Fibroblast of skin of back (primary cell): ENCODE measurements at places on chromosomes 12 and 14.
A peak's percentile ranks its signal among the peaks of the same experiment; 100 is the strongest.

- DNase-seq: no peak
These were observed 201.0 kb downstream of the SLC25A21 start for GRCh38 chr14:36971263-36971855.

GRCh38 chr12:101436136-101436535 lies 28.6 kb upstream of the ARL1 start:
- no peak for DNase-seq

- peak; percentile 56 for DNase-seq
These were observed 11.4 kb downstream of the MMP14 start for GRCh38 chr14:22847661-22848341.

DNA sequence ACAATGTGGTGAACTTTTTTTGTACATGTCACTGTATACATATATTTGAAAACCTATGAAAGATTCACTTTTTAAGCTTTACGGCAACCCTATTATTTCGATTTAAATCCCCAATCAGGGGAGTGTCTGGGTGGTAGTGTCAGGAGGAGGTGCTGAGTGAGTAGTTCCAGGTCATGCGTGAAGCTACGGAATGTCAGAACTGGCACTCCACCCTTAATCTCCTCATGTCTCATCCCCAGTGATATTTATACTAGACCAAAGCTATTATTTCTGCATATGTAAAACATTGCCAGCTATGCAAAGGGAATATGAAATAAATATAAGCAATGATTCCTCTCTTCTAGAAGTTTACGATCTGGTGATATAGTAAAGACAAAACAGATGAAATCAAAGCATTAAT lies 12.3 kb downstream of the NR1H4 start:
- no peak for DNase-seq

DNA sequence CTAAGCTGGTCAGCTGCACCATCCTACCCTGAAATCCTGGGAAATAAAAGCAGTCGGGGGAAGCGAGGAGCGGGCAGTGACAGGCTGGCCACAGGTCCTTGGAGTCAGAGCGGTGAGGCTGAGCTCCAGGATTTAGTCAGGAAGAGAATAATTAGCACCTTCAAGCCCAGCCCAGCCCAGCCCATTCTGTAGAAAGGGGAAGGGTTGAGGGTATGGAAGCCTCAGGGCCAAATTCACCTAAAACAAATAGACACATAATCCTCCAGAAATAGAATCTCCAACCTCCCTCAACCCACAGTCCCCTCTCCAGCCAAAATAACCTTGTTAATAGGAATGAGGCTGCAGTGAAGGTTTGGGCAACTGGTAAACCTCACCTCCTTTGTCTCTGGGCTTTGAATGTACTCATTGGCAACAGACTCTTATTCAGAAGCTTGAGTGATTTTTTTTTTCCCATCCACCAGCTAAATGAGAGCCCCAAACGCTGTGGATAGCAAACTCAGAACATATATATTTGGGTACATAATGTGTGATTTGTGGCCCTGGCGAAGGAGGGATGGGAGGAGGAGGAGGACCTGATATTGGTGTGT lies 334.1 kb downstream of the DPF3 start:
- no peak for DNase-seq

GRCh38 chr14:33432407-33433023 lies 493.8 kb downstream of the NPAS3 start:
- peak; percentile 46 for DNase-seq

GRCh38 chr14:51006781-51007211 lies 62.5 kb upstream of the PYGL start:
- peak; percentile 60 for DNase-seq

DNA sequence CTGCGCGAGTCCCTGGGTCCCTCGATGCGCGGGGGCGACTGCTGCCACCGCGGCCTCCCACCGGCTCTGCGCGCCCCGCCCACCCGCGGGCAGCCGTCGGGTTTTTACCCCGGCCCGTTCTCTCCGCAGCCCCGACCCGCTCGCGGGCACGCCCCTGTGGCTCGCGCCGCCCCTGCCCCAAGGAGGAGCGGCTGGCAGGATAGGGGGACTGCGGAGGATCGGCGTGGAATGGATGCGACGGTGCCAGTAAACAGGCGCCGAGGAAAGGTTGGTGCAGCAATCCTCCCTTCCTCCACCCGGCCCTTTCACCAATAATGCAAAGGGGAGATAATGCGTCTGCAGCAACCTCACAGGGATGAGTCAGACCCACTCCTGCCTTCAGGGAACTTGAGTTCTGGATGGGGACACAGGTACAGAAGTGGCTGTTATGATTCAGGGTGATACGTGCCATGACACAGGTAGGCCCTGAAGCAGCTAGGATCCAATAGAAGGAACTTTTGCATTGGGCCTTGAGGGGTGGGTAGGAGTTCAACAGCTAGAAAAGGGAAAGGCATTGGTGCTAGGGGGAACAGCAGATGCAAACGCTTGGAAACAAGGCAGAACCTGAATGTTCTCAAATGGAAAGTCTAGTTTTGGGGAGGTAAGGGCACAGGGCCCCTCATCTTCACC lies 554 bp upstream of the DEGS2 start:
- no peak for DNase-seq

DNA sequence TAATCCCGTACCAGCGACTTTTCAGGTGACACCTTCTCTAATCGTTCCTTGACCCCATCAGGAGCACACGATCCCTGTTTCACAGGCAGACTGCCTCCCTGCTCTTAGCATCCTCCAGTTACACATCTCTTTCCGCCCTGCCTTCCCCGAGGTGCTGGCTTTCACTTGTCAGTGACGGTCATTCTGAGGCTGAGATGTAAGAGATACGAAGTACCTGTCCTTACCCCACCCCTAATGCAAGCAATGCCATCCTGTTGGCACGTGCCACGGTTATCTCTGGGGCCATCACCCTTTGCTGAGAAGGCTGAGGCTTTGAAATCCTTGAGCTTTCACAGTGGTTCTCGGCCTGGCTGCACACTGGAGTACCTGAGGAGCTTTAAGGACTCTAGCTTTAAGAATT lies 24.4 kb downstream of the B4GALNT3 start:
- DNase-seq: no peak

DNA sequence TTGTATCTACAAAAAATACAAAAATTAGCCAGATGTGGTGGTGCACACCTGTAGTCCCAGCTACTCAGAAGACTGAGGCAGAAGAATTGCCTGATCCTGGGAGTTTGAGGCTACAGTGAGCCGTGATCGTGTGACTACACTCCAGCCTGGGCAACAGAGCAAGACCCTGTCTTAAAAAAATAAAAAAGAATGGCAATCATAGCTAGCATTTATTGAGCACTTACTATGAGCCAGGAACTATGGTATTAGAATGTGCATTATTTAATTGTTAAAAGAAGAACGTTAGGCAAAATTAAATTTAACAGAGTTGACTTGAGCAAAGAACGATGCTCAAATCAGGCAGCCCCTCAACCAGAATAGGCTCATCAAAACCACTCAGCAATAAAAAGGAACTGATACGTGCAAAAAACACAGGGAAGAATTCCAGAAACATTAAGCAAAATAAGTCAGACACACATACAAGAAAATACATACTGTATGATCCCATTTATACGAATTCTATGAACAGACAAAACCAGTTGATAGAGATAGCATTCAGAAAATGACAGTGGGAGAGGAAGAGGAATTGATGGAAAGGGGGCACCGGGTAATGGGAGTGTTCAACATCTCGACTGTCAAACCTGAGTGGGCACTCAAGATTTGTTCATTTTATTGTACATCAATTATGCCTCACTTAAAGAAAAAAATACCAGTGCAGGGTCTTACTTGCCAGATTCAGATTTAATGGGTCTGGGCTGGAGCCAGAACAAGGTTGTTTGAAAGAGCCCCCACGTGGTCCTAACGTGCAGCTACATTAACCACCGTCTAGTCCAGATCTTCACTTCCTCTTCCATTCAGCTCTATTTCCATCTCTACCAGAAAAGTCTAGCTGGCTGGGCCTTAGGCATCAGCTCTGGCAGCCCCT lies 8.0 kb downstream of the SCNN1A start:
- peak; percentile 32 for DNase-seq

- no peak for DNase-seq
These were observed 72.9 kb downstream of the DDX51 start for GRCh38 chr12:132071040-132071810.

- no peak for DNase-seq
These were observed 4.3 kb upstream of the APPL2 start for GRCh38 chr12:105240228-105240627.

- DNase-seq: no peak
These were observed 25.0 kb downstream of the CFAP54 start for GRCh38 chr12:96514328-96514727.

DNA sequence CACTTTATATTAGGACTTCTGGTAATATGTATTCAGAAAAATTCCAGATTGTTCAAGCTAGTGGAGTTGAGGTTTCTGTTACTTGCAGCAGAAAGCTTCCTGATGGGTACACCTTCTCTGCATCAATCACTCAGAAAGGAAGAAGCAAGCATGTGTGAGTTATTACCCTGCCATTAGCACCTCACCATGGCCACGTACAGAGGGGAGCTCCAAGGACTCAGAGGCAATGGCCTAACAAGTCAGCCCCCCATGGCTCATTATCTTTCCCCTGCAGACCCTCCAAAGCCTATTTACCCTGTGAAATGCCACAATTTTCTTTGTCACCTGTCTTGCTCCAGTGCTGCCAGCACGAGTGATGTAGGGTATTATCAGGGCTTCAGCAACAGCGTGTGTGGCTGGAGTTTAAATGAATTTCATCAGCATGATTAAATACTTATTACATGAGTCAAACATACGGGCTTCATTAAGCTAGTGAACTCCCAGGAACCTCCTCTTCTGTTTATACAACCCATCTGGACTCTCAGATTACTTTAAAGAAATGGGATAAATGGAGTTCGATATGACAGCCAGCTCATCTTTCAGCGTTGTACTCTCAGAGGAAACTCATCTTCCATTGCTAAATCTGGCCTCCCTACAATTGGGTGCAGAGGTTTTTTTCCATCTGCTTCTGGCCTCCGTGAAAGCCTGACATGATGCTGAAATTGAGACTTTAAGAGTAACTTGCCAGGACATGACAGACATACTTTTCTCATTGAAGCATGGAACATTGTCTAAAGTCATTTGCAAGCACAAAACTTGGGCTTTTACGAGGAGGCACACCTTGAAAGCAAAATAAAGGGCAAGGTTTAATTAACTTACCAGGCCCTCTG lies 135.9 kb downstream of the TMEM30B start:
- DNase-seq: peak; percentile 97

- peak; percentile 88 for DNase-seq
These were observed 37.3 kb upstream of the EML1 start for GRCh38 chr14:99755629-99756603.

DNA sequence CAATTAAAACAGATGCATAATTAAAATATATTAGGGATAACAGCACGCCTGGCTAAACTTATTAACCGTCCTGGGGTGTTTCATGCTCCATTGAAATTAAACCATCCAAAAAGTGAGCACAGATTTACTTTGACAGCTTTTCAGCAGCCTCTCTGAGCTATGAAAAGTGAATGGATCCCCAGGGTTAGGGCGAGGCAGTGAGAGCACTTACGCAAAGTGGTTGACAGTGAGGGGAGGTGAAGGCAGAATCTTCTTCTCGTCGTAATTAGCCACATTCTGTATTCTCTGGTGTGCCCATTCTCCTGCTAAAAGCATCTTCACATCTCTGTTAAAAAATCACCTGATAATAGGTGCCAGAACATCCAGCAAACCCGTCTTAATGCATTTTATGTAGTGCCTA lies 1.9 kb downstream of the TMTC2 start:
- DNase-seq: no peak

GRCh38 chr14:101087614-101088394 lies 184.3 kb upstream of the RTL1 start:
- DNase-seq: no peak

DNA sequence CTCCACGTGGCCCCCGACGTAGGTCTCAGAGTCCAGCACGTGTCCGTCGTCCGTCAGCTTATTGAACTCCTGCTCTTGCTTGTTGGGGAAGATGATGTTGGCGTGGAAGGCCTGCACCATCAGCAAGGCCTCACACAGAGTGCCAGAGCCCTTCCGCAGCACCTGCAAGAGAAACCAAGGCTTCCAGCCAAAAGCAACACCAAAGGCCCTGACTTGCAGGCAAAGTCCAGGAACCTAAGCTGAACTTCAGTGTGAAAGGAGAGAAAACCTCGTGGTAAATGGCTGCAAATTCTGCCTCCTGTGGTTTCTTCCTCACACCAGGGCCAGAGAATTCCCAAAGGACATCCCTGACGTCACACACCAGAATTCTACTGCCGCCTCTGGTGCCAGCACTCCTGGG lies 14.5 kb downstream of the POLE start:
- no peak for DNase-seq

DNA sequence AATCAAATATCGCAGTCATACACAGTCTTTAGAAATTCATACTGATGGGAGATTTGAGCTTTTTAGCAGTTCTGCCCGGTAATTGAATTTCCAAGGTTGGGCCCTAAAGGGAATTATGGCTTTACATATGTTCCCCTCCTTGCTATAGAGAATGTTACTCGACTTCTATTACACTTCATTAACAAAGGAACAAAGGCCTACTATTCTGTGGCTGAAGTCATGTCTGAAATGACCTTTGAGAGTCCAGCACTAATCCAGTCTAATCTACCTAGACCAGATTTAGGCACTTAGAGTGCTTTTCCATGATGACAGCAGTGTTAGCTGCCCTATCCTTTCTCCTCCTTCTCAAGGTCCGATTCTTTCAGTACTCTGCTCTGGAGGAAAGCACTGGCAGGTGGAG lies 305.3 kb downstream of the MED13L start:
- DNase-seq: no peak

DNA sequence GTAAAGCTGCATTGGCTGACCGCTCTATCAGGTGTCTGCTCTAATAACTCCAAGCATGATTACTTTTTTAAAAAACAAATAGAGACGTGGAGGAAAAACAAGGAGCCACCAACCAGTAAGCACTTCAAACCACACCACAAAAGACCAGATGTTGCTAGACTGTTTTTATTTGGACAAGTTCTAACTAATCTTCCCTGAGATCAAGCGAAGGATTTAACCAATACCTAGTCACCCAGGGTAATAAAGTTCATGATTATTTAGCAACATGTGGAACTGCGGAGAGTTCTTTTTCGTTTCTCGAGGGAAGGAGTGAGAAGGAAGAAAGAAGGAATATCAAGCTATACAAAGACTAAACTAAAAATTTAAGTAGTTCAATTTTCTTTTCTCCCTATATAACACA lies 288.1 kb downstream of the DUSP6 start:
- no peak for DNase-seq

GRCh38 chr14:103385929-103386712 lies 906 bp downstream of the MARK3 start:
- peak; percentile 19 for DNase-seq

- DNase-seq: no peak
These were observed 1.6 kb downstream of the GDF11 start for GRCh38 chr12:55744340-55745030.

DNA sequence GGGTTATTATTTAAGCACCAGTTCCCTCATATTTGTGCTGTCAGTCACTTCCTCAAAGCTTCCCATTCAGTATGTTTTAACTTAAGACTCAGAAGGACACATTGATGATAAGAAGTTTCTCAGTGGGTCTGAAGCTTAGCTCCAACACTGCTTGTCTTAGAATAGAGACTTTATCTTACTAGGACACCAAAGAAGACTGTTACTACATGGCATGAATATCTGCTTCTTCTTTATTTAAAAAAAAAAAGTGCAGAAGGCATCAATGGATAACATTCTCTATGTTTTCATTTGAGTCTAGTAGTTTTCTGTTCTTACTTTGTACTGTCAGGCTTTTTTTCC lies 404.2 kb downstream of the DAD1 start:
- DNase-seq: no peak

GRCh38 chr12:59973515-59973914 lies 377.7 kb downstream of the SLC16A7 start:
- peak; percentile 63 for DNase-seq
